GM12892 (cell line): ENCODE measurements at places on chromosomes 3 and 15.

DNA sequence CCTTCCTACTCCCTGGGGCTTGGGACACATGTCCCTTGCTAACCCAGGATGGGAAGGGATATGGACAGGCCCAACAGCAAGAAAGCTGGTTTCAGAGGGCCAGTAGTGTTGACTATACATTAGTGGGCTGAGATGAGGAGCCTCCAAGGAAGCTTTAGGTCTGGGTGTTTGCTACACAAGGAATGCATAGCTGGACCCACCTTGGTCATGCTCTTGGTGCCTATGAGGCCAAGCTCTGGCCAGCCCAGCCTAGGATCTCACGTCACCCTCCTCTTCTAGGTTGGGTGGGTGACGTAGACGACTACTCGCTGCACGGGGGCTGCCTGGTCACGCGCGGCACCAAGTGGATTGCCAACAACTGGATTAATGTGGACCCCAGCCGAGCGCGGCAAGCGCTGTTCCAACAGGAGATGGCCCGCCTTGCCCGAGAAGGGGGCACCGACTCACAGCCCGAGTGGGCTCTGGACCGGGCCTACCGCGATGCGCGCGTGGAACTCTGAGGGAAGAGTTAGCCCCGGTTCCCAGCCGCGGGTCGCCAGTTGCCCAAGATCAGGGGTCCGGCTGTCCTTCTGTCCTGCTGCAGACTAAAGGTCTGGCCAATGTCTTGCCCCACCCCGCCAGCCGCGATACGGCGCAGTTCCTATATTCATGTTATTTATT is 653 bp upstream of the WDR6 start:
- no peak for DNase-seq

GRCh38 chr15:33007303-33007855 is 187.1 kb downstream of the FMN1 start:
- no peak for DNase-seq

- DNase-seq: no peak
Measured at GRCh38 chr15:79960502-79961212, 10.3 kb downstream of the BCL2A1 start.

DNA sequence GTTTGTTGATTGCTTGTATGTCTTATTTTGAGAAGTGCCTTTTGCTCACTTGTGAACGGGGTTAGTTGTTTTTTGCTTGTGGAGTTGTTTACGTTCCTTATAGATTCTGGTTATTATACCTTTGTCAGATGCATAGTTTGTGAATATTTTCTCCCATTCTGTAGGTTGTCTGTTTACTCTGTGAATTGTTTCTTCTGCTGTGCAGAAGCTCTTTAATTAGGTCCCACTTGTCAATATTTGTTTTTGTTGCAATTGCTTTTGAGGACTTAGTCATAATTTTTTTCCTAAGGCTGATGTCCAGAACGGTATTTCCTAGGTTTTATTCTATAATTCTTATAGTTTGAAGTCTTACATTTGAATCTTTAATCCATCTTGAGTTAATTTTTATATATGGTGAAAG is 285.3 kb upstream of the GADL1 start:
- DNase-seq: no peak

GRCh38 chr3:189320511-189320910 is 148.7 kb downstream of the TPRG1 start:
- DNase-seq: no peak

DNA sequence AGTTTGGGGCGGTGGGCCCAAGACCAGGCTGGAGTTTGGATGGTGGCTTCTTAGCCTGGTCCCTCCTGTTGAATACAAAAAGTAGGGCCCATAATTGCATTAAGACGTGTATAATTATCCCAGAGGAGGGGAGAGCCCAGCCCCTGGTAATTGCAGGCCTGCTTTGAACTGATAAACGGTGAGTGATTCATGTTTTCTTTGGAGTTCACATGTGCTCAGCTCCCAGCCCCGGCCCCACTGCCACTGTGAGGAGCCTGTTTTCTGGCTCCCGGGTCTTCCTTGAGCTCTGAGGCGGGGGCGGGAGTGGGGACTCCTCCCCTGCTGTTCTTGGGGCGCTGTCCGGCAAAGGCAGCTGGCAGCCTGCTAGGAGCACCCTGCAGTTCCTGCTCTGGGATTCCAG is 3.1 kb downstream of the PLXNA1 start:
- no peak for DNase-seq

DNA sequence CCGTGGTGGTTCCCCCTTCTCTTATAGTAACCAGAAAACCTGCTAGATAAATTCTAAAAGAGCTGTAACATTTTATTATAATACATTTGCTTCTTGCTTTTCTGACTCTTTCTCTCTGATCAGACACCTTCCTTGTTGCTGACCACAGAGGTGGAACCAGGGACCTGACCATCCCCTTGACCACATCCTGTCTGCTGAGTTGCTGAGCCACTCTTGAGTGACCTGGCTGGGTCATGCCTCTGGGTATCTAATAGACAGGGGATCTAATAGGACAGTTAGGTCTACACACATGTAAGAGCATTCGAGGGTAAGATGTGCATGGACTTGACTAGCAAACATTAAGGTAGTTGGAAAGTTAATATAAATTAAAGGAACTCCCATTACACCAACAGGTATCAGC is 22.8 kb upstream of the TRIM59 start:
- DNase-seq: no peak

DNA sequence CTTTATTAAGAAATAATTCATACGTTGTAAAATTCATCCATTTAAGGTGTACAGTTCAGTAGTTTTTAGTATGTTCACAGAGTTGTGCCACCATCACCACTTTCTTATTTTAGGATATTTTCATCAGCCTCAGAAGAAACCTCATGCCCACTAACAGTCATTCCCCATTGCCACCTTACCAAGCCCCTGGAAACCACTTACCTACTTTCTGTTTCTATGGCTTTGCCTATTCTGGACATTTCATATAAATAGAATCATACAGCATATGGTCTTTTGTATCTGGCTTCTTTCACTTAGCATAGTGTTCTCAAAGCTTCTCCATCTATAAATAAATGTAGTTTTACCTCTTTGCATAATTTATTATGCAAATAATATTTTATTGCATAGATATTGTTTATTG is 6.6 kb downstream of the FETUB start:
- DNase-seq: no peak
